ENCODE measurements at places on chromosomes 13 and 19.
A peak's percentile ranks its signal among the peaks of the same experiment; 100 is the strongest.

- no peaks in the 10 kb centered on the region for H3K36me3 ChIP-seq
- H3K4me3 ChIP-seq = no peak overlapping the region
- H3K4me1 ChIP-seq = no peaks in the 10 kb centered on the region
- DNase-seq = no peak
- no peak overlapping the region for H3K27ac ChIP-seq
Observed at GRCh38 chr13:73970421-73971055, 163.7 kb downstream of the KLF12 start.

GRCh38 chr13:111886217-111886945 is 180.6 kb upstream of the SOX1 start:
- H3K27me3 ChIP-seq = no peaks in the 10 kb centered on the region
- H3K4me1 ChIP-seq = no peaks in the 10 kb centered on the region
- no peak overlapping the region for H3K4me3 ChIP-seq
- no peak overlapping the region for H3K27ac ChIP-seq

- H3K4me1 ChIP-seq = peaks cover 27% of the 10 kb centered on the region
- H3K4me3 ChIP-seq = no peak overlapping the region
- DNase-seq = no peak
- H3K27ac ChIP-seq = peak overlapping the region; percentile 37
- H3K36me3 ChIP-seq = no peaks in the 10 kb centered on the region
Observed at GRCh38 chr19:35911790-35912189, 3.7 kb upstream of the TYROBP start.

GRCh38 chr13:72342364-72342763 is 385.1 kb downstream of the MZT1 start:
- no peak overlapping the region for H3K27ac ChIP-seq
- DNase-seq = no peak
- no peaks in the 10 kb centered on the region for H3K36me3 ChIP-seq
- H3K27me3 ChIP-seq = no peaks in the 10 kb centered on the region
- H3K4me1 ChIP-seq = no peaks in the 10 kb centered on the region
- no peak overlapping the region for H3K4me3 ChIP-seq

Measured in thymus (tissue), 14 donors.